Epithelial cell of proximal tubule (primary cell): ENCODE measurements at places on chromosomes 5 and 9.

- no peak for DNase-seq
These were observed 47.8 kb downstream of the C9orf152 start for GRCh38 chr9:110160123-110160522.

DNA sequence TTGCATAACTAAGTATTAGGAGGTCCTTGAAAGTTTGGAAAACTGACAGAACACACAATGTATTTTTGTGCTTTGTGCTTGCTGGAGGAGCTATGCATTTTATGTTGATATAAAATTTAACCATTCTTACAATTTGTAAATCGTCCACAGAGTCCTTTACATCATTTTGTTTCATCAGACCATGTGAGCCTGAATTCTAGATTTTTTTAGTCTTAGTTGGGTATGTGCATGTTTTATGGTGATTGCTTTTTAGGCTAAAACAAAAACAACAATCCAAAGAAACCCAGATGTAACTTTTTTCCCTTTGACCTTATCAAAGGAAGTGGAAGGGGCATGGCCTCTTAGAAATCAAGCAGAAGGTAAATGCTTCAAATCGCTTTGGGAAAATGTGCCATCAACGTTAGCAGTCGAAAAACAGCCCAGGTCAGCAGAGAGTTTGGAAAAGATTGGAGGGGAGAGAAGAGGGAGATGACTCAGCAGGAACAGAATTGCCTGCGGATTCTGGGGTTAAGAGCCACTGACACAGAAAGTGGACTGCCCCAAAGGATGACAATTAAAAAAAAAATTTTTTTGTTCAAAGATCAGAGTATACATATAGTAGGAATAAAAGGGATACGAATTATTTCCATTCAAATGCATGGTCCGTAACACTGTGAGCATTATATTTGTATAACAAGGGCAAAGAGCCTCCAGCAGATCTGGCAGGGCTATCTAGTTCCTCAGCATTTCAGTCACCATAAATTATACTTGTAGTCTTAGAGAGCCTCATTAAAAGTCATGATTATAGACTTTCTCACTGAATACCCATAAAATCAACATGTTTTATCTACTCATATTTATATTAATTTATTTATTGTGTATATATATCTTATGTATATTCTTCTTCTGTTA, 253.5 kb upstream of the HAPLN1 start:
- no peak for DNase-seq

- no peak for DNase-seq
These were observed 117.0 kb upstream of the GHR start for GRCh38 chr5:42306287-42306686.

GRCh38 chr9:106356924-106357323, 506.0 kb upstream of the ZNF462 start:
- DNase-seq: no peak

DNA sequence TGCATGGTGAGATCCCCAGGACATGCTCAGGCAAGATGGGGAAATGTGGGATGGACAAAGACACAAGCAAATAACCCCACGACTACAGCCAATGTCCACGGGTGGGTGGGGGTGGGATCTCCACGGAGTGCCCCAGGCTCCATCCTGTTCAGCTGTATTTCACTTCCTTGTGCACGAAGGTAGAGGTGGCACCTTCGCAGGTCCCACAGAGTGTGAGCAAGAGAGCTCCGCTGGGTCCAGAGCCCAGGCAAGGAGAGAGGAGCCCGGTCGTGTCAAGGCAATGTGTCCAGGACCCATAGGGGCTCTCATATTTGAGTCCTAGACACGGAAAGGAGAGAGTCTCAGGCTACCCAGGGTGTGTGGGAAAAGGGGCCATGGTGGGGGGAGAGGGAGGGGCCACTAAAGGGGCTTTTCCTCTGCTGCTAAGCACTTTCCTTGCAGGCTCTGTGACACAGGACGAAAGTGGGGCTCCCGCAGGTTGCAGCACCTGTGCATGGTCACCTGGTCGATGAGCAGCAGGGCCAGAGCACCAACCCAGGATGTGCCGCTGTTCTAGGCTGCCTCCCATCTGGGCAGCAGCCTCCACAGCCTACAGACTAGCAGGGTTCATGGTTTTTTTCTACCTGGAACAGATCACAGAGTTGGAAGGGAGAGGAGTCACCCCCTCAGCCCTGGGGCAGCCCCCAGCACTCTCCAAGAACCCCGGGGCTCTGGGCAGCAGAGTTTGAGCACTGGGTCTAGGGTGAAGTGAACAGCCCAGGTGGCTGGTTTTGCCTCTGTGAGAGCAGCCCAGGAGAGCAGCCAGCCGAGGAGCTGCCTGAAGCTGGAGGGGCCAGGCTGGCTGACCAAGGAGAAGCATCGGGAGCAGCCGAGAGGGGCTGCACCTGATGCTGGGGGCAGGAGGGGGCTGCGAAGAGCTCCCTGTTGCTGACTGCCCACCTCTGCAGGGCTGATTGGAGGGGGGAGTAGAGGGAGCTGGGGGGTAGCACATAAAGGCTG, 100.7 kb upstream of the MVB12B start:
- DNase-seq: no peak

GRCh38 chr5:147040856-147041255, 162.3 kb upstream of the PPP2R2B start:
- no peak for DNase-seq

GRCh38 chr9:134474055-134474370, 147.8 kb downstream of the RXRA start:
- no peak for DNase-seq

GRCh38 chr5:4027088-4027734, 431.6 kb downstream of the IRX1 start:
- DNase-seq: no peak

DNA sequence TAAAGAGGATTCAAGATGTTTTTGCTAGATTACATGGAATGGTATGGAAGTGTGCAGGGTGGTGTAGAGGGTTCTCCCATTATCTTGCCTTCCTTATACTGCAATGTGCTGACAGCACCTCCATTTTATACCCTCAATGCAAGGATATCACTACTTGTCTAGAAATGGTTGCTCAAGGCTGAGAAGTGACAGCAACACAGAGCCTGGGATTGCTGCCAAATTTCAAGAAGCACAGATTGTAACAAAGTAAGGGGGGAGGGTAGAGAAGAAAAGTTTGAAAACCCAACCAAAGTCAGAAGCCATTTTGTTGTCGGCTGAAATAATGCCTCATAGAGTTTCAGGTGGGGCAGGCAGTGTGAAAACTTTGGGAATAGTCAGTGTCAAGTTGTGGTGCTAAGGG, 29.8 kb downstream of the PCDHAC2 start:
- no peak for DNase-seq

GRCh38 chr9:124621371-124622328, 114.5 kb upstream of the NR5A1 start:
- DNase-seq: peak; percentile 88

DNA sequence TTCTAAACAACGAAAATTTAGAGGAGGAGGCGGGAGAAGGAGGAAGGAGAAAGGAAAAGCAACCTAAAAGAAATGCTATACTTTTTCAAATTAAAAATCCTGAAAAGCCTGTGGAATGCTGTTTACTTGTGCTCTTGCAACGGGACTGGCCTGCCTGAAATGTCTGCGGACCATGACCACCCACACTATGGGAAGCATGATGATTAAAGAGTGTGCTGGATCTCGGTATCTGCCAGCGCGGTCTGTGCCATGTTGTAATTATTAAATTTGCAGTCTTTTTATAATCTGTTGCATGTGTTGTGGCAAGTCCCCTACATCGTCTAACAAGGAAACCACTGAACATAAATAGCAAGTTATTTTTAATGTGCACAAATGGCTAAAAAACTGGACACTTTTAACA, 111.4 kb downstream of the FANCC start:
- DNase-seq: no peak

- no peak for DNase-seq
These were observed 9.6 kb downstream of the NDST1 start for GRCh38 chr5:150517272-150518152.

DNA sequence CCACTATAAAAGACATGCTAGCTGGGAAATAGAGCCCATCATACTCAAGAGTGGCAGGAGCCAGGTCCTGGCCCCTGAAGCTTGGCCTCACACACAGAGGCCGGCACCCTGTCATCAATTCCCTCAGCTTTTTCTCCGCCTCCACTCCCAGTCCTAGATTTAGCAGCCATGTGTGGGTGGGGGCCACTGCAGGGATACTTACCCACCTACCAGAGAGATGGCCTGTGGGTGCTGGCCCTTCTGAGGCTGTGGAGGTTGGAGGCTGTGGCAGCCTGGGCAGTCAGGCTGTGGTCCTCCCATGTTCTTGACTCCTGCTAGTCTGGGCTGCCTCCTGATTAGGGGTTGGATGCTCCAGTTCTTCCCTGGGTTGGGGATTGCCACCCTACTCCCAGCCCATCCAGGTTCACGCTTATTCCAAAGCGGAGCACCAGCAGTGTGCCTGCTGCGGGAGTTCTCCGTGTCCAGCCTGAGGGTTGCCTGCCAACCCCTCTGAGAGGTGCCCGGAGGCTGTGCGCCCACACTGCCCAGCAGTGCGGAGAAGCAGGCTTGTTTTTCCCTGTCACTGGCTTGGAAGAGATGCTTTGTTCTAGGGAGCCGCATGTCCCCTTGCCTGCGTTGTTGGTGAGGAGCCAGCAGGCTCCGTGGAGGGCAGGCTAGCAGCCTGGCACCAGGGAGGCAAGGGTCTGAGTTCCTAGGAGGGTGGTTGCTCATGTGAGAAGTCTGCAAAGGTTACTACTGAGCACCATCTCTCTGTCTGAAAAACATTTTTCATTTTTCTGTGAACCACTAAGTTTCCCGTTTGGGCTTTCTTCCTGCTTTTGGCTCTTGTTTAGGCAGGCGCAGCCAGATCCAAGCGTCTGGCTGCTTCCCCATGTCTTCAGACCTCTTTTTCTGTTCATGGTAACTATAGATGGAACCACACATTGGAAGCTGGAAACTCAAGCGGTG, 7.5 kb downstream of the SLC22A5 start:
- DNase-seq: no peak

DNA sequence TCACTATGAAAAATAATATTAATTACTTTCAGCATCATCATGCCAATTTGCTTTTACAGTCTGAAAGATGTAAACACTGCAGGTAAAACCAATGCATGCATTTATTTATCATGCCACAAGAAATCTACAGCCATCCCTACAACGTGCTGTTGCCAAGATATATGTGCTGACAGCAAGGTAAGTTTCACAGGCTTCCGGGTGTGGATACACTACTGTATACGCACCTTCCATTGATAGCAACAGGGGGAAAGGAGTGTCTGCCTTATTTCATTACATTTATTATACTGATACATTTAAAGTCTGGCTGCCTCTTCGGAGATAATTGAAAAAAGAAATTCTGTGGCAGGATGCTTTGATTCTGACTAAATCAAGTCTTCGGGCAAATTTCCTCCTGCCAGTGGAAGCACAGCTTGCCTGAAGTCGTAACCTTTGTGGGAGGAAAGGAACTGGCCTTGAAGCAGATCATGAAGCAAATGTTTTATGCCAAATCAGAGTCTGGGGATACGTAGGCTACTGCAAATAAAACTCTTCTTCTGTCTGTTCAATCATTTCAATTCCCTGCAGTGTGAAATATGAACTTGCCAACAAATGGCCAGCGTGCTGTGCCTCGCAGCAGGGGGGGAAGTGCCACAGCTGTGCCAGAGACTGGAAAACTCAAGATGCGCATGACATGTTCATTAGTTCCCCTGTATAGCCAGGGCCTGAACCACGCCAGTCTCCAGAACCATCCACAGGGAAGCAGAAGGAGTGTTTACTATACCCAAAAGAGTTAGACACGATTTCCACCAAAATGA, 268.1 kb downstream of the EFNA5 start:
- no peak for DNase-seq

- no peak for DNase-seq
These were observed 247.6 kb upstream of the IRX4 start for GRCh38 chr5:2130361-2130760.

DNA sequence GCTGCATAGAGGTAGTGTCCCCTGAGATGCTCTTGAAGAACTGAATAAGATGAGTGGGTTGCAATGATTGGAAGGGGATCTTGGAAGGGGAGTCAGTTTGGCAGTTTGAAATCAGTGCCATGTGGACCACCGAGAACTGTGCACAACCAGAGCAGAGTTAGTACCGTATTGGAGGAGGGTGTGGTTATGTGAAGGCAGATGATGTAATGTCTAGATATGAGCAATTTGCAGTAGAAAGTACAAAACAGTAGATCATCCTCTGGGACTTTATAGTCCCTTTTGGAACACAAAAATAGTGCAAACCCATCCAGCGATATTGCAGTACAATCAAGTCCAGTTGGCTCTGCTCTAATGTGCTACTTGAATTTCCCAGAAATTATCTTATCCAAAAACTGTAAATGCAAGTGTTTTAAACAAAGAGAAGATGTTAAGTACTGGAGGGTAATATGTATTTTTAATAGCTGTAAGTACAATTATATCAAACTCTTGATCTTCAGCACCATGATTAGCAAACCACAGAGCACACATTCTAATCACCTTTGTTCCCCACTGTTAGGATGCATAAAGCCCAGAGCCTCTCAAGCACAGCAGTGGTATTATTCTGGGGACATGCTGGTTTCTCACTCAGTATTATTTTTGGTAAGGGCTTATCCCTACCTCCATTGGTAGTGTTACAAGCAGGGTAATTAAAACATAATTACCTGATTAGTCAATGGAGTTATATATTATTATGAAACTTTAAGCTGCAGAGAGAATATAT, 41.5 kb downstream of the MEGF10 start:
- no peak for DNase-seq

- no peak for DNase-seq
These were observed 287.1 kb downstream of the IZUMO3 start for GRCh38 chr9:24258626-24259025.

DNA sequence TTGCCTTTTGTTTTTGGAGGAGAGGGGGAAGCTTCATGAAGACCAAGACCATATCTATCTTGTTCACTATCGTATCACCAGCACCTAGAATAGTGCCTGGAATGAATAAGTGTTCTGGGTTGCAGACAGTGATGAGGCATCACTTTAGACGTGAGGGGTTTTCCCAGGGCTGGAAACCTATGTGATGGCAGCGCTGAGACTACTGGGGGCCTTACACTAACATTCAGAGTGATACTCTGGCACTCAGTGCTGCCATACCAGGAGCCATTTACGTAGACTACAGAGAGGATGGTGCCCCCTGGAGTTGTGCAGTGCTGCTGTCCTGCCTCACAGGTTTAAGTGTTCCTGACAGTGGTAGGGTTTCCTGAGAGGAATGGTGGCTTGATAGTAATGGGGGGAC, 6.9 kb downstream of the CCL19 start:
- no peak for DNase-seq

DNA sequence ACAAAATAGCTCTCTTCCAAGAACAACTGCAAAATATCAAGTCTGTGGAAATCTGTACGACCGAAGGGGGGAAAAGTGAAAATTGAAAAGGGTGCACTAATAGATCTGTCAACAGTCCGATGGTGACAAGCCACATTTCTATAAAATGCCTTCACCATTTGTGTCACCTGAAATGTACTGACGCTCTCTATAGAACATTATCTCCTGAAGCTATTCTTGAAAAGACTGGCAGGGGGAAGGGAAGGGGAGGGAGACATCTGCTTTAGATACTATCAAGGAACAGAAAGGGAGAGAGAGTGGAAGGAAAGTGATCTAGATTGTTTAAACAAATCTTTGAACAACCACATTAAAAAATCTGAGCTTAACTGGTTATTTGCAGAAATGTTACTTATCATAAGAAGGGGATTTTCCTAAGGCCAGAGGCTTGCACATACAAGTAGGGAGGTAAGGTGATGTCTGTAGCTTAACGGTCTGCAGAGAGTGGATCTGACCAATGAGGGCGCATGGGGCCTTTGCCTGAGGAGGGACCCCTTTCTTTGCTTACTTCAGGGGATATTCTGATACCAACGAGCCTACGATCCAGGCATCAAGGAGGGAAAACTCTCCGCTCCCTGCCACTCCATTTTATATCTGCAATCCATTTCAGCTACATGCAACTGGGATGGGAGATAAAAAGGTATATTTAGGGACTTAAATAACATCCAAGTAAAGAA, 92.1 kb downstream of the CRB2 start:
- DNase-seq: no peak
